NCI-H187 (cell line): ENCODE measurements at places on chromosomes 5 and 9.

GRCh38 chr9:81318571-81318970, 370.8 kb downstream of the TLE1 start:
- no peak for DNase-seq

- DNase-seq = no peak
Observed at GRCh38 chr5:171599411-171599810, 180.0 kb downstream of the FGF18 start.

- no peak for DNase-seq
Observed at GRCh38 chr5:143304836-143305475, 98.5 kb downstream of the NR3C1 start.

DNA sequence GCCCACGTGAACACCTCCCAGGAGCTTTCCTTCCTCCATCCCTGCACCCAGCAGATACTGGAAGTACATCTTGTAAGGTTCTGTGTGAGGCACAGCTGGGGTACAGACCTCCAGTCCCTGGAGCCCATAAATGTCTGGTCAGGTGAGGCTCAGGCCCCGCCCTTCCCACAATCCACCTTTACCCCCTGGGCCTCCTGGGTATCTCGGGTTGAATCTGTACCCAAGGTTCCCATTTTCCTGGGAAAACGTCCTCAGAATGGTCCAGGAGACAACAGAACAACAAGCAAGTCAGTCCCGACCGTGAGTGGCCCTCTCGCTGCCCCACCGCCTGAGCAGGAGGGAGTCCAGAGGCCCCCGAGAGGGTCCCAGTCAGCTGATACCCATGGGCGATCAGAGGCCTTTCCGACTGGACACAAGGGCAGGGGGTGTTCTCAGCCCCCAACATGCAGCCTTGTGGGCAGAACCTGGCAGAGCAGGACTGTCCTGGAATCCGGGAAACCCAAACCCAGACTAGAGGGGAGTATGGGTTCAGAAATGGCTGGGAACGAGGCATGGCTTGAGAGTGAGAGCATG, 4.3 kb downstream of the SPATA31E1 start:
- no peak for DNase-seq

- no peak for DNase-seq
Observed at GRCh38 chr5:37375091-37375490, 4.0 kb upstream of the WDR70 start.

- no peak for DNase-seq
Observed at GRCh38 chr9:96777426-96777864, 442 bp downstream of the ZNF510 start.

- DNase-seq = no peak
Observed at GRCh38 chr9:108069991-108070390, 580.4 kb upstream of the KLF4 start.
